ENCODE measurements at places on chromosomes 11 and 22. TPM values are rescaled to one million over a fixed set of nuclear protein-coding genes. Genes with fewer than 3 reads are reported as not detected.

Gene AQP11
- 0.80 TPM for polyA plus RNA-seq

Gene DENND6B
- 6.1 TPM for polyA plus RNA-seq

Gene MYO7A
- not detected for polyA plus RNA-seq

Gene RIMBP3C
- 0.15 TPM for polyA plus RNA-seq

- DNase-seq = no peak
Observed at GRCh38 chr22:42957958-42958357, 57.0 kb downstream of the PACSIN2 start.

DNA sequence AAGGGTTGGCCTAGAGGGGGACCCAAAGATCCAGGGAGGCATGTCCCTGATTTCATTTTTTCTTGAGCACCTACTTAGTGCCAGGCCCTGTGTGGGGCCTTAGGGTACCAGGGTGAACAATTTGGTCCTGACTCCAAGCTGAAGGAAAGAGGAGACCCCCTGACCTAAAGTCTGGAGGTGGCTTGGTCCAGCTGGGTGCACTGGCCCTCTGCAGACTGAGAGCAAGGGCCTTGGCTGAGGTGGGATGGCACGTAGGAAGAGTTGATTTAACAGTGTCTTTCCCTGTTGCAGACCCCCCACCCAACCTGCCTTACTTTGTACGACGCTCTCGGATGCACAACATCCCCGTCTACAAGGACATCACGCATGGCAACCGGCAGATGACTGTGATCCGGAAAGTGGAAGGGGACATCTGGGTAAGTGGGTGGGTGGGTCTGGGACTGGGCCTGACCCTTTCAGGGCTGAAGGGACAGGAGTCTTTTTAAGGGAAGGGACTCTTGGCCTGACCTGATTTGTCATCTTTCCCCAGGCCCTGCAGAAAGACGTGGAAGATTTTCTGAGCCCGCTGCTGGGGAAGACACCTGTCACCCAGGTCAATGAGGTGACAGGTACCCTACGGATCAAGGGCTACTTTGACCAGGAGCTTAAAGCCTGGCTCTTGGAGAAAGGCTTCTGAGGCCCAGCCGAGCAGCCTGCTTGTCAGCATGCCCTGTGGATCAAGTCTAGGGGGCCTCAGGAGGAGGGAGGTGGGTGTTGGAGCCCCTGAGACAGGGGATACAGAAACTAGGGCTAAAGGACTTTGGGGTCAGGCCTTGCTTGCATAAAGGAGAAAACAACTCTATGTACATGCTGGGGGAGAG, 3.3 kb downstream of the MRPL49 start:
- no peak for DNase-seq

- no peak for DNase-seq
Observed at GRCh38 chr22:38075105-38075825, 8.7 kb downstream of the SLC16A8 start.

Gene PKNOX2
- 0.08 TPM for polyA plus RNA-seq

DNA sequence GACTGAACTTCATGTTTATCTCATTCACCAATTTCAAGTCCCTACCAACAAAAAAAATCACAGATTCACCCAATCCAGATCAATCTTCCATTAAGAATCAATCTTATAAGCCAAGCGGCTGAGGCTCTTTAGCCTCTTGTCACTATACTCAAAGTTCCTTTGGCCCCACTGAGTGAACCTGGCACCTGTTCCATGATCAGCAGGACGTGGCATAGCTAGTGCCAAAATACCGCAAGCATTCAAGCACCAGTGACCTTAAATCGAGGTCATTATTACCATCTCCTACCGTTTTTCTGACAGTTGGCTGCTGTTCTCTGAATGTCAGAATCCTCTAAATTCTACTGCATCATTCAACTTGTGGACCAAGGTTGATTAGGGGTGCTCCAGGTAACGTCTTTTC, 141.2 kb downstream of the CADM1 start:
- DNase-seq = no peak

GRCh38 chr11:72712841-72713240, 38.6 kb upstream of the PDE2A start:
- DNase-seq = no peak

GRCh38 chr11:79661373-79661772, 220.5 kb upstream of the TENM4 start:
- DNase-seq = no peak

Gene ARHGAP32
- polyA plus RNA-seq = 1.3 TPM
